ENCODE measurements at places on chromosomes 6 and 20. TPM values are rescaled to one million over a fixed set of nuclear protein-coding genes. Genes with fewer than 3 reads are reported as not detected.

TXLNB gene
- total RNA-seq: 0.24 TPM

FOXC1 gene
- total RNA-seq: 6.5 TPM

HAO1 gene
- total RNA-seq: not detected

SSTR4 gene
- total RNA-seq: not detected

ANKRD60 gene
- total RNA-seq: not detected

C6orf52 gene
- 0.84 TPM for total RNA-seq

TP53RK gene
- 7.8 TPM for total RNA-seq

SRSF12 gene
- 0.44 TPM for total RNA-seq

THEMIS gene
- 0.16 TPM for total RNA-seq

HEY2 gene
- total RNA-seq: 1.6 TPM

PAK5 gene
- 0.52 TPM for total RNA-seq

Measured in esophagus mucosa (tissue), 1 donor.